ENCODE measurements at places on chromosomes 12 and 14. TPM values are rescaled to one million over a fixed set of nuclear protein-coding genes. Genes with fewer than 3 reads are reported as not detected.

Gene FBRSL1
- total RNA-seq: 54.8 TPM

Gene ADSS1
- 59.4 TPM for total RNA-seq

Gene ESR2
- total RNA-seq: not detected

DNA sequence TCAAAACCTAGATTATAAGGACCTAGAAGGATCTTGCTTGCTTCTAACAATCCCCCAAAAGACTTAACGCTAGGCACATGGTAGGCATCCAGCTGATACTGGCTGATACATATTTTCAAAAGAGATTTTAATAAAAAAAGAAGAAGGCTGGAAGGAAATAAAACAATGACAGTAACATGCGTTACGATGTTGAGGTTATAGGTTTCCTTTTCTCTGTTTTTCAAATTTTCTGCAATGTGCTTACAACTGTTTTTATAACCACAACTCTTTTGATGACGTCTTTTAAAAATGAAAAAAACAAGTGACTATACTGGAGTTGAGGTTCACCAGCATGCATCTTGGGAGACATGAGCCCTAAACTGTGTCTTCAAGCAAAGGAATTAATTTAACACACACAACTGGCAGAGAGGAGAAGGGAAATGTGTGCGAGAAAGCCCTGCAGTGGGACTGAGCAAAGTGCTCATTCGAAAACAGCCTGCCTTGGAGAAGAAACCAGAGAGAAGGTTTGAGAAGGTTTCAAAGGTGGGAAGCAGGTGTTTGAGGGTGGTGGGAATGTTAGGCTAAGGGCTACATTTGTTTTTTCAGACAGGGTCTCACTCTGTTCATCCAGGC is 80.4 kb downstream of the DUSP16 start:
- DNase-seq: no peak
- H3K27ac ChIP-seq: peak overlapping the region; percentile 54

DNA sequence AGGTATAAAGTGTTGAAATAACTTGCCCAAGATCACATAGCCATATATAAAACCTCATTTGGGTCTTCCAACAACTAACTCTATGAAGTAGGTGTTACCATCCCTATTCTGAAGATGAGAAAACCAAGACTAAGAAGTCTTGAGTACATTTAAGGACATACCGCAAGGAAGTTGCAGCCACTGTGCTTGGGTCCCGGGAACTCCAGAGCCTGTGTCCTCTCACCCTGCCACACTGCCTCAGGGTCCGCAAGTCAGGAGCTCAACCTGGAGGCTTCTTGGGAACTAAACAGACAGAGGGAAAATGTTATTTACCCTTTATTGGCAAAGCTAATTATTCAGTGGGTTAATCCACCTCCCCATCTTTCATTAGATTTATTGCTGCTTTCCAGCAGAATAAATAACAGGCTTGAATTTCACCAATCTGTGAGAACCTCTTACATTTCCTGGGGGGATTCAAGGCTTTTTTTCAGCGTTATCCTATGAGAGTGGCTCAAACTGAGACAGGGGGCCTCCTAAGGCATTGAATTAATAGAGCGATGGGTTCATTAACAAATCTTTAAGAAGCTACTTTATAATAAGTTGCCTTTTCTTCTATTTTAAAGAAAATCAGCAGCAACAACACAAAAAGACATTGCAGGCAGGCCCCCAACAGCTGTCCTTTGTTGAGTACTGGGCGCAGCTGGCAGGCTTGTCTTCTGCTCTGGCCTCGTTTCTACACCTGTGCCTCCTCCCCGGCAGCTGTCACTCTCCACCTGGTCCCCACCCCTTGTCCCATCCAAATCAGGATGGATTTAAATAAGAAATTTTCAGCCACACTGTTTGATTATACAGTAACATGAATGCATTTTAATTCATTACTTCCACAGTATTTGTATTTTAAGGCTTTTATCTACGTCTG is 25.3 kb downstream of the PHLDA1 start:
- no peaks in the 10 kb centered on the region for H3K4me1 ChIP-seq
- no peak overlapping the region for H3K27ac ChIP-seq
- no peak overlapping the region for H3K4me3 ChIP-seq
- DNase-seq: no peak
- no peaks in the 10 kb centered on the region for H3K27me3 ChIP-seq

DNA sequence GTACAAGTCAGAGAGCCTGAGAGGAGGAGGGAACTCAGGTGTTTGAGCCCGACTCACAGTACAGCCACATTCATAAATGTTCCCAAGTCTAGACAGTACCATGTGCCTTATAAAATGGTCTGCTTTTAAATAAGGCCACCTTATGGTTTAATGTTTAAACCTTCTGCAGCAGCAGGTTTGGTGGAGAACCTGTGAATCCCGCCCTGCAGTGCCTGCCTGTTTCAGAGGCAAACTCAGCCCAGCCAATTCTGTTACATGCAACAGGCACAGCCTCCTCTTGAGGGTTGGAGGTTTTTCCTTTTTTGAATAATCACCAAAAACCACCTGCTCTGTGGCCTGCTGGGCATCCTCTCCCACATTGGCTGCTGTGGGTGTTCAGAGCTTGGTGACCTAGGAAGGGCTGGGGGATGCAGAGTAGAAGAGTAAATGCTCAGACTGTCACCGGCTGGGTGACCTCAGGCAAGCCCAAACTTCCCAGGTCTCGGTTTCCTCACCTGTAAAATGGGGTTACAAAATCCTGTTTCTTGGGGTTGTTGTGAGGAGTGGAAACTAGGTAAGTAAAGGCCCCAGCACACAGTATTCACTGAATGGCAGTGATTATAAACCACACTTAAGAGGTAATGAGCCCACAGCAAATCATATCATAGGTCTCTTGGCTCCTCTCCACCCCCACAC is 28.0 kb downstream of the NUAK1 start:
- H3K4me1 ChIP-seq: peaks cover 84% of the 10 kb centered on the region
- H3K36me3 ChIP-seq: no peaks in the 10 kb centered on the region
- H3K27me3 ChIP-seq: no peaks in the 10 kb centered on the region
- no peak overlapping the region for H3K4me3 ChIP-seq

Gene LBHD2
- not detected for total RNA-seq

DNA sequence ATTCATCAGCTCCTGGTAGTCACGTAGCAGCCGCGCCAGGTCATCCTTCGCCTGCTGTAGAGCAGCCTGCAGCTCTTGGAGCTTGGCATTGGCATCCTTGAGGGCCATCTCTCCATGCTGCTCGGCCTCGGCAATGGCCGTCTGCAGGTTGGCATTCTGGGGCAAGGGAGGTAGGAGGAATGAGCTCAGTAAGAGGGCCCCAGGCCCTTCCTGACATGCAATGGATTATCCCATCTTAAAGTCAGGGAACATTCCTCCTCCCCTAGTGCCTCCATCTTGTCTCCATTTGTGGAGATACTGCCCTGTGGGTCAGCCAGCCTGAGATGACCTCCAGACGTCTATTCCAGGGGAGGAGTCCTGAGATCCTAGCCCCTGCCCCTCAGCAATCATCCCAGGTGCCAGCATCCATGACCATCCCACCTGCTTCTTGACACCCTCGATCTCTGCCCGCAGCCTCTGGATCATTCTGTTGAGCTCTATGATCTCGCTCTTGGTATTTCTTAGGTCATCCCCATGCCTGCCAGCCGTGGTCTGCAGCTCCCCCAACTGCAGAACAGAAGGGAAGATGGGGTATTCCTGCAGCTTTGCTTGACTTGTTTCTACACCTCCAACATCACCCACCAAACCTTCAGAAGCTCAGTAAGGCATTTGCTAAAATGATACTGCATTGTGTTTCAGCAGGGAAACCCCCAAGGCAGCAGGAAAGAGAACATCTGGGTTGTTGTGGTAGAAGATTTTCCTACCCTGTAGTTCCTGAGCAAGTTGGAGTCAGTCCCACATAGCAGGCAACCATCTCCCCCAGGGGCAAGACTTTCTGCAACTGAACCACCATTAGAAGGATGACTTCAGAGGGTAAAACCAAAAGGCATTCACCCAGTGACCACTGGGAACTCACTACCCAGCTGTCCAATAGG is 4.4 kb downstream of the KRT3 start:
- no peaks in the 10 kb centered on the region for H3K36me3 ChIP-seq
- peaks cover 55% of the 10 kb centered on the region for H3K27me3 ChIP-seq
- H3K4me1 ChIP-seq: peaks cover 11% of the 10 kb centered on the region
- no peak overlapping the region for H3K27ac ChIP-seq
- DNase-seq: no peak

- H3K4me1 ChIP-seq: peaks cover 54% of the 10 kb centered on the region
- no peaks in the 10 kb centered on the region for H3K27me3 ChIP-seq
- H3K4me3 ChIP-seq: peak overlapping the region; percentile 62
These were observed 61.9 kb downstream of the SMUG1 start for GRCh38 chr12:54126696-54127537.

Gene AQP6
- total RNA-seq: not detected

Gene IL31
- total RNA-seq: not detected

DNA sequence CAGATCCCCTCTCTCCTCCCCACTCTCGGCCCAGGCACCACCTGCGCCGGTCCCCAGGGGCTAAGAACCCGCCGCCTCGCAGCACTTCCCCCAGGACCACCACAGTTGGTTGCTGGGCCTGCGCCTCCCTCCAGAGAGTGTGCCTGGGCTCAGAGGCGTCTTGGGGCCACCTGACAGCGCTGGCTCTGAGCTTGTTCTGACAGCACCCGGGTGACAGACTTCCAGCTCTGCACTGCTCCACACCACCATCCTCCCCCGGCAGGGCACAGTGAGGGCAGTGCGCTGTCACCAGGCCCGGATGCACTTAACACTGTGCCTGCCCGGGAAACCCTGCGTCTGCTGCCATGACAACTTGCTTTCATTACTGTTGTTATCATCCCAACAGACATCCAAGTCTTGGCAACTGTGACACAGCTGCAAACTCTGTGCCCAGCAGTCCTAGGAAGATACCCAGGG is 6.6 kb downstream of the BRF1 start:
- H3K27me3 ChIP-seq: no peaks in the 10 kb centered on the region
- H3K4me3 ChIP-seq: no peak overlapping the region
- no peak for DNase-seq
- peaks cover 21% of the 10 kb centered on the region for H3K4me1 ChIP-seq
- no peaks in the 10 kb centered on the region for H3K36me3 ChIP-seq

GRCh38 chr14:24794644-24795305 is 160.8 kb upstream of the GZMB start:
- no peaks in the 10 kb centered on the region for H3K27me3 ChIP-seq
- peaks cover 4% of the 10 kb centered on the region for H3K4me1 ChIP-seq
- no peak for DNase-seq

- no peaks in the 10 kb centered on the region for H3K36me3 ChIP-seq
- no peak for DNase-seq
- no peaks in the 10 kb centered on the region for H3K4me1 ChIP-seq
- no peaks in the 10 kb centered on the region for H3K27me3 ChIP-seq
These were observed 20.5 kb upstream of the FBRSL1 start for GRCh38 chr12:132469423-132469822.
